Activated naive CD4-positive, alpha-beta T cell treated with anti-CD3 and anti-CD28 coated beads, Interleukin-2, amount 50 U/mL, for 72 hours (primary cell): ENCODE measurements at places on chromosomes 11 and 22.
A peak's percentile ranks its signal among the peaks of the same experiment; 100 is the strongest.

DNA sequence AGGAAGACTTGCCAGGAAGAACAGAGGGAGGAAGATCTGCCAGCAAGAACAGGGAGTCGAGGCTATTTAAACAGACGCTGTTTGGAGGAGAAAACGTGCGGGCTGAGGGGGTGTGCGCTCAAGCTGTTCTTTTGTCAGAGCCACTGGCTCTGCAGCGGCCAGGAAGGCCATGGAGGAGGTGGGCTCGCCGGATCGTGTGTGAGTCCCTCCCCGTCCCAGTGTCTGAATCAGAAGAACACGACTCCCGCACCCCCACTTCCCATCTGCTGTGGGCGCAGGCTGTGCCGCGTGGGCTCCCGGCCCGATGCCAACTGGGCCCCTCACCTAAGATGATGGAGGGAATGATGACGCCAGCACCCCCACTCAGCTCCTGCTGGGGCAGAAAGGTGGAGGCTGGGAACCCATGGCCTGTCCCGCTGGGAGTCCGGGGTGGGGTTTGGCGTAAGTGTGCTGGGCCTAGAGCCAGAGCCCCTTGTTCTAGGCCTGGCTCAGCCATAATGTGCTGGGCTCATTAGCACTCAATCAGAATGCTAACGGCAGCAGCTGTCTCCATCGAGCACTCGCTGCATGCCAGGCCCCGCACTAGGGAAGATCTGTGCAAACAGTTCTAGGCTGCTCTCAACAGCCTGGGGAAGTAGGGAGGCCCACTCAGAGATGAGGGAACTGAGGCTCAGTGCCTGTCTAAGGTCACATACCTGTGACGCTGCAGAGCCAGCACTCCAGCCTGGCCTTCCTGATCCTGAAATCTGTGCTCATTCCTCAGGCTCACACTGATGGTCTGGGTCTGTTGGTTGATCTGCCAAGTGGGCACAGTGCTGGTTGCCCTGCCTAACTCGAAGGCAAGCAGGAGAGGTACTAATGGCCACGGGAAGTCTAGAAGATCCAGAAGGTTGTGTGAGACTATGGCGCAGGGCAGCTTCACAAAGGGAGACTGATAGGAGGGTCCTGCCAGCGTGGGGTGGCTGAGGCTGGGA, 11.5 kb downstream of the NPTXR start:
- no peak for DNase-seq

GRCh38 chr11:71432761-71433647, 15.2 kb downstream of the DHCR7 start:
- DNase-seq, result no peak

DNA sequence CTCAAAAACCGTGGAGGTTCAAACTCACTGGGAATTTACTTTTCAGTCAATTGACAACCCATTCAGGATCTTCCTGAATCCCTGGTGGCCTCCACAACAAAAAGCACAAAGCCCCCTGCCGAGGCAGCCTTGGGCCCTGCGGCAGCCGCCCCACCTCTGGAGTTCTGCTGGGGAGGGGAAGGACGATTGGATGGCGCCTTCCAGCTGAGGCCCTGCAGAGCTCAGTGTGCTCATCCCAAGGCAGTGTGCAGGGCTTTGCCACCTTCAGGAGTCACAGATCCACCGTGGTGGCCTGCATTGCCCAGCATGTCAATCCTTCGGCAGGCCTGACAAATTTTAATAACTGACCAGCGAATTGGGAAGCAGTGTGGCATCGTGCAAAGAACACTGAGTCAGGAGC, 7.4 kb downstream of the ZFTA start:
- no peak for DNase-seq

GRCh38 chr11:9619004-9619403, 44.9 kb upstream of the SWAP70 start:
- no peak for DNase-seq

DNA sequence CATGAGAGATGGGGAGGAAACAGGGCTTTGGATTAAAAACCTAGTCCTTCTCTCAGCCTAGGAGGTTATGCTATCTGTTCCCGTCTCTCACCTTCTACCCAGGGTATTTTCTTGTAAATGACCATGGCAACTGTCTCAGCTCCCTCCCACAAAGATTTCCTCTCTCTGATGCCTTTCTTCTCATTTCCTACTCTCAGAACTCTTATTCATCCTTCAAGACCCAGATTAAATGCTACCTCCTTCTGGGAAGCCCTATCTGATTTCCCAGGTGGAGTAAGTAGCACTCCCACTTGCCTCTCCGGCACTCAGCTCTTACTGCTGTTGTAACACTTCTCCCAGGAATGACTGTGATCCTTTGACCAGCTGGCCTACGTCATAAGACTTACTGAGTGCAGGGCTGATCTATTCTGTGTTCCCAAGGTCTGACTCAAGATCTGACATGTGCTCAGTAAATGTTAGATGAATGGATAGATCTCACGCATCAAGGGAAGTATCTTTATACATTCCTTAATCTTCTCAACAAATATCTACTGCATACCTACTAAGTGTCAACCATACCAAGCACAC, 175.0 kb downstream of the TENM4 start:
- no peak for DNase-seq

DNA sequence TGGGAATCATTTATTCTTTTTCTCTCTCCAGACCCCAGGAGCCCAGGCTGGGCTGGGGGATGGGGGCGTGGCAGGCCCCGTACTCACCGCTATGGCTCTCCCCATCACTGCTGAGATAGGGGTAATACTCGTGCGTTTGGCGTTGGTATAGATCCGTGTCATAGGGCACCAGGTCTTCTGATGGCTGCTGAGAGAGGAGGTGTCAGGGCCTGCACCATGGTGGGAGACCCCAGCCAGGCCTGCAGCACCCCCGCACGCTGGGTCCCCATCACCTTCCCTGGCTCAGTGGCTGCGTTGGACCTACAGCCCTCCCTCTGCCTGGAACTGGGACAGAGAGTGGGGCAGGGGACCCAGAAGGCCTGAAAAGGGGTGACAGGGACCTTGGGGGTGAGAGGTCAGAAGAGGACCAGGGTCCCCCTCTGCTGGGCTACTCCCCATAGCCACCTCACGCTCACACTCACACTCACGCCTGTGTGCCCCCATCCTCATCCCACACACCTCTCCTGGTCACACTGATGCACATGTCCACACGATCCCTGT, 2.7 kb downstream of the SPI1 start:
- no peak for DNase-seq

- DNase-seq, result no peak
Measured at GRCh38 chr22:44111562-44112155, 69.1 kb upstream of the PARVG start.

DNA sequence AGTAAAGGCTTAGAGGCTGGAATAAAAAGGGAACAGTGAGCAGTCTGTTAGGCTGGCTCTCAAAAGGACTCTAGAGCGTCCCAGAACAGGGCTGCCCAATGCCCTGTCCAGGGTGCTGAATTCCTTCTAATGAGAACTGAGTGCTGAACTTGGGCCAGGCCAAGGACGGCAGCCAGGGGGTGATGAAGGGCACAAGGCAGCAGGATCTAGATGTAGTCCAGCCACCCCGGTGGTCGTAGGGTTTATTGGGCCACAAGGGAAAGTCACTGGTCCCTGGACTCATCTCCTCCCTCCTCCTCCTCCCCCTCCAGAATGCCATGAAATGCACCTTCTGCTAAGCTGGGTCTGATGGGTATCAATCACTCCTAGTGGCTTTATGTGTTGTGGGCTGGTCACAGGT, 19.2 kb downstream of the NPTXR start:
- no peak for DNase-seq

DNA sequence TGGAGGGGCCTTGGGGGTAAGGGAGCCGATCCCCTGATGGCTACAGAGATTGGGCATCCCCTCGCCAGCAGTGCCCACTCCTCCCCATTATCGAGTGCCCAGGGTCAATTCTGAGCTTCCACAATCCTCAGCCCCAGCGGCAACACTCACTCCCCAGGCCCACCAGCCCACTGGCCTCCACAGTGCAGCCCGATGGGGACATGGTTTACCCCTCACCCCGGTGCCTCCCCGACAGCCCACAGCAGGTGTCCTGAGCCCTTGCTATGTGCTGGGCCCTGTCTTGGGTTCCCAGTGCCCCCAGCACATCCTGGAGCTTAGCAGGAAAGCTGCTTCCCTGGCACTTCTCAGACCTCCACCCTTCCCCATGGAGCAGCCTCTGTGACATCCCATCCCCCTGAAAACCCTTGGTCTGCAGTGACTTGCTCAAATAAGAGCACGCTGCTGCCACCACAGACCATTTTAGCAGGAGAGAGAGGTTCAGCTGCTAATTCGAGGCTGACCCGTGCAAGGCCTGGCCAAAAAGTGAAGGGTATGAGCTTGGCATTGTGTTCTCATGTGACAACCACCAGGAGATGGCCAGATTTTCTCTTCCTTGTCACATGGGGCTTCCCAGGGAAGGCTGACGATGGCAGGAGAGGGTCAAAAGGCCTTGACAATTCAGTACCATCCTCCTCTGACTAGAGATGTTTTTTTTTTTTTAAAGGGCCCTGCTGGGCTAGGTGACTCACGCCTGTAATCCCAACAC, 23.6 kb downstream of the KCNJ4 start:
- DNase-seq, result no peak

DNA sequence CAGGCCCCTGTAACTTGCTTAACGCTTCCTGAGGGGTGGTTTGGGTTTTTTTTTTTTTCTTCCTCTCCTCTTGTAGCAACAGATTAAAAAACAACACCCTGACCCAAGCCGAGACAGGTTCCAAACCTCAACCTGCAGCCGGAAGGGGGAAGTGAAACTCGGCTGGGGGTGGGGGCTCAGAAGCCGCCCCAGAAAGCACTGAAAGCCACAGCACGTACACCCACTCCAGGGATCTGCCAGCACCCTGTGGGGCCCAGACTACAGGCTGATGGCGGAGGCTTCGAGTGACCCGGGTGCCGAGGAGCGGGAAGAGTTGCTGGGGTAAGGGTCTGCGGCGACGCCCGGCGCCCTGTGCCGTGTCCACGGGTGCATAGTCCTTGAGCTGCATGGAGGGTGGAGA, at the start of gene LSP1:
TSS of gene LSP1 (plus strand) at position 208 of the 400 bp plus-strand sequence. CDS start at position 269, 61 bp downstream.
- peak; percentile 84 for DNase-seq

DNA sequence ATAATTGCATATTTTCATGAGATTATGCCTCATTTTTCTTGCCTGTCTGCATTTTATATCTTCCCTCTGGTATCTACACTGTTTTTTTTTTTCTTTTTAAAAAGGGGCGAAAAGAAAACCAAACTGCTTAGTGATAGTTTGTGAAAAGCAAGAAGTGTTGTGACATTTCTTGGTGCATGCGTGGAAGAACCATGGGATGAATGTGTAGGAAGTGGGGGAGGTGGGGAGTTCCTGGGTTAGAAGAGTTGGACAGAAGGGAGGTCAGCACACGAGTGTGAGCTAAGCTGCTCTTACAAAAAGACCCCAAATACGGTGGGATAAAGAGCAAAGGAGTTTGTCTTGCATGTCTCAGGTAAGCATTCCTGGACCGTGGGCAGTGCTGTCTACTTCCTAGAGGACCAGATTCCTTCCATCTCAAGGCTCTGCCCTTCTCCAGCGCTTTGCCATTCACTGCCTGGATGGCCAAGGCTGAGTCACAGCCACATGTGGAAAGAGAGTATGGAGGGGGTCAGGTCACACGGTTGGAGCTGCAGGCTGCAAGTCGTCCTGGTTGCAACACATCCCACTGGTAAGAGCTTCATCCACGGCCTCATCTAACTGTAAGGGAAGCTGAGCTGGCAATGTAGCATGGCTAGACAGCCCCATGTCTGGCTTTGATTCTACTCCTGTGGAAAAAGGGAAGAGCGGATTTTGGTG, 300.6 kb downstream of the DDX10 start:
- no peak for DNase-seq

DNA sequence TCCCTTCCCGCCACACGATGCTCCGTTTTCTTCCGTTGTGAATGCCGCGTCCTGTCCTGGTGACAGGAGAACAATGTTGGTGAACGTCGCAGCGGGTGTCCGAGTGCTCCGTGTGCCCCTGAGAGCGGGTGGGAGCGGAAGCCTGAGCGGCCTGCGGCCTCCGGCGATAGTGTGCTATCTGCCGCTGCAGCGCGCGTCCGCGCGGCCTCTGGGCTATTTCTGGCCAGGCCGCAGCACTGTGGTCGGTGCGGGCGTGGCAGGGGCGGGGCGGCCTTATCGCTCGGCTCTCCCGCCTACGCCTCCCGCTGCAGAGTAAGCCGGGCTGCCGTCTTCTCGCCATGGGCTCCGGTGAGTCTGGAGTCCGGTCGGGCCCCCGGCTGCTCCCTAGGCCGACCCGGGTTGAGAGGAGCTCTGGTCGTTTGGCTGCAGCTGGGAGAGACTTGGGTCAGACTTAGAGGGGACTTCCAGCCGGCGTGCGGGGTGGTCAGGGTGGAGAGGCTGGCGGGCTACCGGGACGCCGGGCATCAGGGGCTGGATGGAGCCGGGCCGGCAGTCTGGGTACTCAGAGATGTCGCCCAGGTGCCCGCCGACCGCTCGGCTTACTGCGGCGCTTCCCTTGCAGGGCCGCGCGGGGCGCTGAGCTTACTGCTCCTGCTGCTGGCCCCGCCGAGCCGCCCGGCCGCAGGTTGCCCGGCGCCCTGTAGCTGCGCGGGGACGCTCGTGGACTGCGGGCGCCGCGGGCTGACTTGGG, at the start of gene GP1BB:
TSS of gene GP1BB (plus strand) at position 308 of the 751 bp plus-strand sequence. CDS start at position 339, 31 bp downstream.
- peak; percentile 60 for DNase-seq

DNA sequence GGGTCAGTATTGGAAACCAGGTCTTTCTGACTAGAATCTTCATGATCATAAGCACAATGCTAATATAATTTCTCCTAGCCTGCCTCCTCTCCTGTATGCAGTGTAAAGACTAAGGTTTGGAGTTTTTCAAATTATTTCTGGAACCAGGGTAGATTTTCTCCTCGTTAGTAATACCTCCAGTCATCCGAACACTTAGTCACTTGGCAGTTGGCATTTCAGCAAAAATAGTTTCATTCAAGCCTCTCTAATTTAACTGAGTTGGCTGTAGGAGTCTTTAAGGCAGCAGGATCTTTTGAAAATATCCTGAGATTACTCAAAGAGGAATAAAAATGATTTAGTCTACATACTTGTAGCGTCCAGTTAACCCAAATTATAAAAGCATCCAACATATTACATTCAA, 6.3 kb downstream of the TYR start:
- DNase-seq, result no peak

GRCh38 chr11:65209711-65210360, 28.1 kb downstream of the CAPN1 start:
- no peak for DNase-seq

- no peak for DNase-seq
Measured at GRCh38 chr11:85922367-85922766, 67.2 kb downstream of the CCDC83 start.

DNA sequence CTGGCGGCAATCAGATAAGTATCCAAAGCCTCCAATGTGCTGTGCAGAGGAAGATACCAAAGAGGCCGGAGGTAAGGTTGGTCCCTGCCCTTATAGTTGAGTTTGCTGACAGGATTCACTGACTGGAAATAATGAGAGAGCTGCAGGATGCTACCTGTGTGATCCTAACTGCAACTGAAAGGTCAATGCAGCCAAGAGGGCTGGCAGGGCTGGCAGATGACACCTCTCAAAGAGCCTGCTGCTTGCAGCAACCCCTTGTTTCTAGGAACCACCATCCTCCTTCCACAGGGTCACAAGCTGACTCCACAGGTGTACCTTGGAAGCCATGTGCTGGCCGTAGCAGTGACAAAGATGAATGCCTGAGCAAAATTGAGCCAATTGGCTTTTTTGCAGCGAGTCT, 348.1 kb downstream of the DDX10 start:
- no peak for DNase-seq
